ENCODE measurements at places on chromosomes 1 and 21.

- no peak for DNase-seq
Observed at GRCh38 chr1:40308036-40308727, 8.9 kb downstream of the COL9A2 start.

GRCh38 chr1:173925306-173926242, 8.4 kb upstream of the SERPINC1 start:
- DNase-seq: no peak

DNA sequence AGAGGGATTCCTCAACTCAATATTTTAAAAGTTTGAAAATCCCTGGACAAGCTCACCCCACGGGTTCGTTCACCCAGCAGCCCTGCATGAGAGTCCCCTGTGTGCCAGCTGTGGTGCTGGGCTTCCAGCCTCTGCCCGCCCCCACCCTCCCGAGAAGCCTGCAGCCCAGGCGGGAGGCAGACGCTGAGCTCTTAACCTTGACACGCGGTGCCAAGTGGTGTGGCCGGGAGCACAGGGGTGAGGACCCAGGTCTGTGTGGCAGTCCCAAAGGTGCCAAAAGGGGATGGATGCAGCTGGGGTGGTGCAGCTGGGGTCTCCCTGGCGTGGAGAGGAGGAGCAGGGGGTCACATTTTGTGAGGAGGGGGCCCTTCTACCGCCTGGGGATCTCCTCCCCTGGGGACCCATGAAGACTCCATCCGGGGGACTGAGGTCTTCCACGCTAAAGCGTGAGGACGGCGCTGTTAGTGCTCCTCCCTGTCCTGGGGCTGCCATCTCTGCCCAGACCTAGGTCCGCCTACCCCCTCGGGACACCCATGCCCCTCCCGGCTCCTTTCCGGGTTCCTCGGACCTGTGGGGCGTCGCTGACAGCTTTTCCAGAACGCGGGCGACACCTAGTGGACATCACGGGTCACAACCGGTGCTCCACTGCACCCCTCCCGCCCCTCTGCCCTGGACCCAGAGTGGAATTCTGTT, 12.9 kb downstream of the PLA2G2F start:
- peak; percentile 68 for DNase-seq

DNA sequence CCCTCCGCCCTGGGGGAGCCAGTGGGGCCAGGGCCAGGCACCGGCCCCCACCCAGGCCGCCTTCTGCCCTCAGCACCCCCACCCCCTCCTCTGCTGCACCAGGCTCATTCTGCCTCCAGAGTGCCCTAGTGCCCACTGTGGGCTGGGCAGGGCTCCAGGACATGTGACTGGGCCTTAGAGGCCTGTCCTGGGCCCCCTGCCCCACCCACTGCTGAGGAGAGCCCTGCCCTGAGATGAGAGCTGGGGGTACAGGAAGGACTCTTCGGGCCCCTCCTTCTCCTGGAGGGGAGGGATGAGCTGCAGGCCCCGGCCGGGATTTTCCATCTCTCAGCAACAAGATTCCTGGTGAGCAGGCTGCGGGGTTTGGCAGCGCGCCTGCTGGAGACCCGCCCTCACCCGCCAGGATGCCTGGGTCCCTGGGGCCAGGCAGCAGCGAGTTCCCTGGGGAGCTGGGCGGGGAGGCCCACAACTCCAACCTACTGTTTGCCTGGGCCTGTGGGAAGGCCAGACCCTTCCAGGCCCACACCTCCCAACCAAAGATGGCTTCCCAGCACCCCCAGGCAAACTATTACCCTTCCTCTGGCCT, 14.0 kb downstream of the AHDC1 start:
- DNase-seq: no peak

DNA sequence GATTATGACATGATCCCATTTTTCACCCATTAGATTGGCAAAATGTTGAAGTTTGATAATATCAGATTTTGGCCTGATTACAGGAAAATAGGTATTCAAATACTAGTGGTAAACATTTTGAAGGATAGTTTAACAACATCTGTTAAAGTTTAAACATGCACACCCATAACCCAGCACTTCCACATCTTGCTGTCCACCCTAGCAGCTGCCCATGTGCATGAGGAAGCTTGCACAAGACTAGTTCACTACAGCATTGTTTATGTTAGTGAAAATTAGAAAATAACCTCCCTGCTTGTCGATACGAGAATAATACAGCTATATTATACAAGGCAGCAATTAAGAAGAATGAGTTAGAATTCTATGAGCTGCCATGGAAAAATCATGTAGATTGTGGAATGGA, 127.6 kb downstream of the C1orf21 start:
- no peak for DNase-seq

- DNase-seq: no peak
Observed at GRCh38 chr1:59305188-59305587, 8.3 kb downstream of the FGGY start.

- DNase-seq: no peak
Observed at GRCh38 chr1:181043025-181043888, 9.5 kb downstream of the MR1 start.

- no peak for DNase-seq
Observed at GRCh38 chr1:18819986-18820790, 39.3 kb downstream of the TAS1R2 start.

DNA sequence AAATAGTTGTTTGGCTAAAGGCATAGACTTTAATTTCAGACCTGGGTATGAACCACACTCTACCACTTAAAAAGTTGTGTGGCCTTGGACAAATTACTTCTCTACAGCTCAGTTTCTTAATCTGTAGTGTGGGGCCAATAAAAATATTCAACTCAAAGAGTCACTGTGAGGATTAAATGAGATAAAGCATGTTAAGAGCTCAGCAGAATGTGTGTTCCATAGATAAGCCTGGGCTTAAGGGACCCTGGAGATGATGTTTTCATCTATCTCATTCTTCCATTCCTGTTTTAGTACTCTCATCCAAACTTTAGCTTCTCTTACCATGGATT, 17.7 kb downstream of the S100A10 start:
- no peak for DNase-seq

DNA sequence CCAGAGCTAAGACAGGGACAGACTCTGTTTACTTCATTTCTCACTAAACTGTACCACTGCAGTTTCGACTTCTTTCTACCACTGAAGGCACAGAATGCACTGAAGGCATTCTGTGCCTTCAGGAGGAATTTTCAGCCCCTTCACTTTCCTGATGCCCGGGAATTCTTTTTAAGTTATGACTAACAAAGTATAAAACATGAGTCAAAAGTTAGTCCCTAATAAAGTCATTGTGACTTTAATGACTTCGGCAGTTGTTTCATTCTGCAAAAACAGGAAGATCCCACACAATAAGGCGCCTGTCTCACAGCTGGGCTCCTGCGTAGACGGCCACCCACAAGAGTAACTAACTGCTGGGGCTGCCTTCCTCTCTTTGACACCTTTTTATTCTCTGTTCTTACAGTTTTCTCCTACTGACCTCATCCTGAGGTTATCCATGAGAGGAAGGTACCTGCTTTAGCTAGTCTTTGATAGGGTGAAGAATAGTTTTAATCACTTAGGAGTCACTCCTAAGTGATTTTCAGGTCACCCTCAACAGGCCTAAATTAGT, 183.9 kb upstream of the SGIP1 start:
- DNase-seq: peak; percentile 54

- no peak for DNase-seq
Observed at GRCh38 chr1:26550946-26551345, 21.4 kb downstream of the RPS6KA1 start.

DNA sequence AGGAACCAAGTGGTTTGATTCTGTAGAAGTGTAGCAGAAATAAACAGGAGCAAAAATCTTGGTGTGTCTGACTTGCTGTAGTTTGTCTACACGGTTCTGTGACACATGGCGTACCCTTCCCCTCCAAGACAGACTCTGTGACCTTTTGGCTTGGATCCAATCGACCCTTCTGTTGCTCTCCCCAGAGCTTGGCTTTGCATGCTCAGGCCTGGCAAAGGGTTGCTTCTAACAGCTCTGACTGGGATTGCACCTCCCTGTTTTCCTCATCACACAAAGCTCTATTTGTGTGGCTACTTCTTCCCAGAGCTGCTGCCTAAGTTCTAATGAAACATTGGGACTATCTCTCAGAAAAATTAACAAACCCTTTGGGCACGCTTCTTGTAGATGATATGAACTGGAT, 24.0 kb downstream of the NGF start:
- DNase-seq: no peak
